ENCODE measurements at places on chromosomes 2 and 18.
A peak's percentile ranks its signal among the peaks of the same experiment; 100 is the strongest.

DNA sequence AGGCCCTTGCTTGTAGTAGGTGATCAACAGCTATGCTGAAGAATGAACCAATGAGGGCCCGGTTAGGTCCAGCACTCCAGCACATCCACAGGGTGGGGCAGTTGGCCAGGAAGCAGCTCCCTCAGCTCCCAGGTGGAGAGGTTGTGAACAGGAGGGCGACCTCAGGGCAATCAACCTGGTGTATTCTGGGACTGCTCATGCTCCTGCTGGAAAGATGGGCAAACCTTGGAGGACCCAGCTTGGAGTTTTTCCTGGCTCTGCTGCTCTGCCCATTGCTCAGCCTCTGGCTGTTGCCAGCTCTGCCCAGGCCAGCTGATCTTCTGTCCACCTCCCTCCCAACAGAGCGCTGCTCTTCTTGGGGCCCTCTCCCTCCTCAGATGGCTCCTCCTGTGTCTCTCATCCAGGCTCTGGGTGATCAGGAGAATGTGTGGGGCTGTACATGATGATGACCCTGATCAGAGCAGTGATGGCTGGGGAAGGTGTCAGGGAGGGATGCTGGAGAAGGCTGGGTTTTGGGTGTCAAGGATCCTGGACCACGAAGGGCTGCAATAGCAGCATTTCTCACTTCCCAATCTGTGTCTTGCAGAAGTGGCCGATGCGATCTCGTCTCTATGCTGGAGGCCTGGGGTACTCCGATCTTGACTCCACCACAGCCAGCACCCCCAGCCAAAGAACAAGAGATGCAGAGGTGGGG, 3.4 kb downstream of the TCF23 start:
- no peak for DNase-seq

- no peak for DNase-seq
These were observed 276.2 kb upstream of the EPHA4 start for GRCh38 chr2:221848286-221848685.

DNA sequence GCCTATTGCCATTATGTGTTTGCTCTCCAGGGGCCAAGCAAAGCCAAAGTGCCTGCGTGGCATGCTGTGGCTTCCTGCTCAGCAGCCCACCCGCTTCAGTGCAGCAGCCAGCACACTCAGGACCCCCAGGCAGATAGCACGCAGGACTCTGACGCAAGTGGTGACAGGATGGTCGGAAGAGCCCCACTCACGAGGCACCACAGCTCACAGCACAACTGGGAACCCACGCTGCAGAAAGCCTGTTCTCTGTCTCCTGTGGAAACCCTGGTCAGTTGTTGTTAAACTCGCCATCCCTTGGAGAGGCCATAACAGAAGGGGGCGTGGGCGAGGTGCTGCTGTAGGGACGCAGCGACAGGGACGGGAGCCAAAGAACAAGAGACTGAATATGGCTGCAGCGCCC, 76.4 kb downstream of the HDAC4 start:
- no peak for DNase-seq

GRCh38 chr2:211631503-211631902, 907.1 kb downstream of the ERBB4 start:
- DNase-seq: no peak

GRCh38 chr2:121123268-121123667, 161.7 kb downstream of the TFCP2L1 start:
- DNase-seq: no peak

DNA sequence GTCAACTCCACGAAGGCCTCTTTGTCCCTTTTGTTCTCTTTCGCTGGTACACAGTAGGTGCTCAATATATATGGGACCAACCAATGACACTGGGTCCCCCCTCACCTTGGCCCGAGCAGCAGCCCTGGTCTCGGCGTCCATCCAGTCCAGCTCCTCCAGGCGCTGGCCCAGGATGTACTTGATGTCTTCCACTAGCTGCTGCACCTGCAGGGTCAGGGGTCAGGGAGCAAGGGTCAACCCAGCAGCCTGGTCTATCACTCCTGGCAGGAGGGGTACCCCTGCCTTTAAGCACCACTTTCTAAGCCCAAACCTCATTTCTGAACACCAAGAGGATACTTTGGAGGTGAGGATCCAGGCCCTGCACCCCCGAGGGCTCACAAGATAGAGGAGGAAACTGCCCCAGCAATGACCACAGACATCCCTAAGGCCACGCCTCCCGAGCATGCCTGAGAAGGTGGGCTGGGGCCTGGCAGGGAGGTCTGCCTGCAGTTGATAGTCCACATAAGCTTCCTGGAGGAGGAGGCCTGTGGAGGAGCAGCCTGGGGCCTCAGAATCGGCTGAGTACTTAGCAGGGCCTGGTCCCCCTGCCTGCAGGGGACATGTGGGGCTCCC, 4.2 kb downstream of the ECEL1 start:
- no peak for DNase-seq

GRCh38 chr2:120036145-120036544, 23.3 kb downstream of the EPB41L5 start:
- no peak for DNase-seq

DNA sequence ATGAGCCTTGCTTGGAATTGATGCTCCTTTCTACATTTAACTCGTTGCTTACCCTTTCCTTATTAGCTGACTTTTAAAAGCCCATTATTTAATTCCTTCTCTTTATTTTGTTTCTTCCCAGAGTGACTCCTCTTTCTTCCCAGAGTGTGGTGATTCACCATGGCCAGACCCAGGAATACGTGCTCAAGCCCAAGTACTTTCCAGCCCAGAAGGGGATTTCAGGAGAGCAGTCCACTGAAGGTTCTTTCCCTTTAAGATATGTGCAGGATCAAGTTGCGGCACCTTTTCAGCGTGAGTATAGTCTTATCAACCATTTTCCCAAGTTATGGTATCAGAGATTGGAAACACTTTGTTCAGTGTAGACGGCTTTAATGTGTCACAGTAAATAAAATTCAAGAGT, 163.7 kb downstream of the LTBP1 start:
- no peak for DNase-seq

DNA sequence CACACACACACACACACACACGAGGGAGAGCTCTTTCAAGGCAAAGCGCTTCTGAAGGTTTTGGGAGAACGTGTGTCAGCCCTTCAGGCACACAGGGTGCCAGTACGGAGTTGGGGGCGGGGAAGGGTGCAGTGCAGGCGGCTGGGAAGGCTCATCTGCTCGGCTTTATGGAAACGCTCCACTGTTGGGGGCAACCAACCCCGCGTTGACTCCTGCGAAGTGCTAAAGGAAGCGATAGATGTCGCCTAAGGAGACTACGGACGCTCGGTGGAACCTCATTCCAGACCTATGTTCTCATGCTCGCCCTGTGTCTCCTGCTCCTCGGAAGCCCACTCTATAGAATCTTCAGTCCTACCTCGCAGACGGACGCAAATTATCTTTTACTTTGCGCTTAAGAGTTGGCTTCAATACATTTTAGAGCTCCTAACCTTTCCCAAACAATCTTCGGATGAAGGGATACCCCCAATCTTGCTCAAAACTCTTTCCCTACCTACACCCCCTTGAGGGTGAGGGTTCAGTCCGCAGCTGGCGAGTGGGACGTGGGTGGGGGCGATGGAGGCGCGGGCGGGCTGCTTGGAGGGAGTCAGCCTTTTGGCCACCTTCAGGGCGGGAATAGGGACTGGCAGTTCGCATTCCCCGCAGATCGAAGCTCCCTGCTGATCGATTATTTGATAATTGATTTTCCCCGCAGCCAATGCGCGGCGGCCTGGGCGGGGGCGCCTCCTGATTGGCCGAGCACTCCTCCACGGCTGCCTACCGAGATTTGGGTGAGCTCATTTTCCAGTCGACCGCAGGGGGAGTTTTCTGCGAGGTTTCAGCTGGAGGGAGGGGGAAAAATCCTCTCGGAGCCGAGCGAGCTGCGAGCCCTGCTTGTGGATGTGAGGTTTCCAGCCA, 1.9 kb upstream of the MEIS1 start:
- DNase-seq: no peak

DNA sequence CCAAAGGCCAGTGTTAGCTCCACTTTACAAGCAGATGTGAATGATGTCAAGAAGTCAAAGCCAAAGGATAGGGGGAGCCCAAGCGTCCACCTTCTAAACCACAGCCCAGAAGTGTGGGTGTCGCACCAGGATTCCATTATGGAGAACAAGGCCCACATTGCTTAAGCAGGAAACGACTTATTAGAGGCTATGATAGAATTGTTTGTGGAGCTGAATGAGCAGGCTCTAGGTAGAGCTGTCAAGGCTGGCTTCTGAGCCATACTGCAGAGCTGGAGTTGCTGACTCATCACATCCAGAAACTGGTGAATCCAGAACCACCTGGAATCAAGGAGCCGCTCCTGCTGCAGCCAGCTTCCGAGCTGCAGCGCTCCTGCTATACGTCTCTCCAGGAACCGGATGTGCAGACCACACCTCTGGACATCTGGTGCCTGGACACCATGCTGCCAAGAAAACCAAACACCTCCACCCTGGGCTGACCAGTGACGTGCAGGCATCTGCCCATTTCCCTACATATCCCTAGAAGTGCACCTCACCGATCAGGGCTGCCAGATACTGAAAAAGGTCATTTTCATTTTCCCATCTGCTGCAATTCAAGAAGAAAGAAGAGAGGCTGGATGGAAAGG, 6.2 kb upstream of the TWIST2 start:
- DNase-seq: no peak

DNA sequence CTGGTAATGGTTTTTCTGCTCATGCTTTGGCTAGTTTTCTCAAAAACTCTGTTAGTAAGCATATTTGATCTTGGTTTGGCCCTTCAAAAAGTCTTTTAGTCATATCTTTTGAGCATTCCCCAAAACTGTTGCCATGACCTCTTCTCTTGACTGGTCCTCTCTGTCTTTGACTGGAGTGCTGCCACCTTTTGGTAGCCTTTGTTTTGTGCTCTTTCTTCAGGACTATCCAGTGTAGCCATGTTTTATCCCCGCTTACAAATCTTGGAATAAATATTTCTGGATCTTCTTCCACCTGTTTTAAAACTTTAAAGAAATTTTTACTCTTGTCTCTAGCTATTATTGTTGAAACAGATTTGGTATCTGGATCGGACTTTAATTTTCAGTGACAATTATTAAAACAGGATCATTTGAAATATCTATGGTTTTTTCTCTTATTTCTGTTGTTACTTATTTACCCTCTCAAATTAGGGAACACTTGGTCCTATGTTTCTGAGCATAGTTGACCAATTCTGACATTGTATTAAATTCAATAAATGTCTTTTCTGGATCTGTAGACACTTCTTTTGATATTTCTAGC, 965 bp upstream of the ELOA2 start:
- DNase-seq: no peak

DNA sequence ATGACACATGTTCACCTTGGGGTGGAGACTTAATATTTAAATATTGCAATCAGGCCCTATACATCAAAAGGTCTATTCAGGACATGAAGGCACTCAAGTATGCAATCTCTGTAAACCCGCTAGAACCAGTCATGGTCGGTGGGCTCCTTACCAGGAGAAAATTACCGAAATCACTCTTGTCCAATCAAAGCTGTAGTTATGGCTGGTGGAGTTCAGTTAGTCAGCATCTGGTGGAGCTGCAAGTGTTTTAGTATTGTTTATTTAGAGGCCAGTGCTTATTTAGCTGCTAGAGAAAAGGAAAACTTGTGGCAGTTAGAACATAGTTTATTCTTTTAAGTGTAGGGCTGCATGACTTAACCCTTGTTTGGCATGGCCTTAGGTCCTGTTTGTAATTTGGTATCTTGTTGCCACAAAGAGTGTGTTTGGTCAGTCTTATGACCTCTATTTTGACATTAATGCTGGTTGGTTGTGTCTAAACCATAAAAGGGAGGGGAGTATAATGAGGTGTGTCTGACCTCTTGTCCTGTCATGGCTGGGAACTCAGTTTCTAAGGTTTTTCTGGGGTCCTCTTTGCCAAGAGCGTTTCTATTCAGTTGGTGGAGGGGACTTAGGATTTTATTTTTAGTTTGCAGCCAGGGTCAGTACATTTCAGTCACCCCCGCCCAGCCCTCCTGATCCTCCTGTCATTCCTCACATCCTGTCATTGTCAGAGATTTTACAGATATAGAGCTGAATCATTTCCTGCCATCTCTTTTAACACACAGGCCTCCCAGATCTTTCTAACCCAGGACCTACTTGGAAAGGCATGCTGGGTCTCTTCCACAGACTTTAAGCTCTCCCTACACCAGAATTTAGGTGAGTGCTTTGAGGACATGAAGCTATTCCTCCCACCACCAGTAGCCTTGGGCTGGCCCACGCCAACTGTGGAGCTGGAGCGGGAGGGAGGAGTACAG, 108.1 kb downstream of the XRCC5 start:
- no peak for DNase-seq

DNA sequence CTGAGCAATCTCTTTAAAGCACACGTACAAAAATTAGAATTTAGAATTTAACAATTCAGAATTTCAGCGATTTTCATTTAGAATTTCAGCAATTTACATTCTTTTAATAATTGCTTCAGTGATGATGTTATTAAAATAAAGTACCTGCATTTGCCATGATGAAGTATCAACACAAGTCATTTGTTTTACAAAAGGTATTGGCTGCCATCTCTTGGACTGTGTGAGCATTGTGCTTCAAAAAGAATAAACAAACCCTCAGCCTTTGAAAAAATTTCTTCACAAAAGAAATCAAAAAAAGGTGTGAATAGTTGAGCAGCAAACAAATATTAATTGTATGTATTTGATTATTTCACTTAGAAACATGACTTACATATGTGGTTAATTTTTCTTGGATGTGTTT, 27.1 kb upstream of the ZC3H15 start:
- no peak for DNase-seq

DNA sequence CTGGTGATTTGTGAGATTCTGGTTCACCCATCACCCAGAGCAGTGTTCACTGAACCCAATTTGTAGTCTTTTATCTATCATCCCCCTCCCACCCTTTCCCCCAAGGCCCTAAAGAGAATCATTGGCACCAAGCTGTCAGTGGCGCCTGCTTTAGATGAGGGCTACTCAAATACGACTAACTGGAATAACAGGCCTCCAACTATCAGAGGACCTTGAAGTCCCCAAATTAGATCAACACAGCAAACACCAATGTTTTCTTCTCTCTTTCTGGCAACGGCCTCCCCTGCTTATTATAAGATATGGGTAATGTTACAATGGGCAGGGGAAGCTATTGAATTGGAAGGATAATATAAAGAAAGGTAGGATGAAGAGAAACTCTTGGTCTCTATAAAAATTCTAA, 232.3 kb downstream of the SCG2 start:
- no peak for DNase-seq

DNA sequence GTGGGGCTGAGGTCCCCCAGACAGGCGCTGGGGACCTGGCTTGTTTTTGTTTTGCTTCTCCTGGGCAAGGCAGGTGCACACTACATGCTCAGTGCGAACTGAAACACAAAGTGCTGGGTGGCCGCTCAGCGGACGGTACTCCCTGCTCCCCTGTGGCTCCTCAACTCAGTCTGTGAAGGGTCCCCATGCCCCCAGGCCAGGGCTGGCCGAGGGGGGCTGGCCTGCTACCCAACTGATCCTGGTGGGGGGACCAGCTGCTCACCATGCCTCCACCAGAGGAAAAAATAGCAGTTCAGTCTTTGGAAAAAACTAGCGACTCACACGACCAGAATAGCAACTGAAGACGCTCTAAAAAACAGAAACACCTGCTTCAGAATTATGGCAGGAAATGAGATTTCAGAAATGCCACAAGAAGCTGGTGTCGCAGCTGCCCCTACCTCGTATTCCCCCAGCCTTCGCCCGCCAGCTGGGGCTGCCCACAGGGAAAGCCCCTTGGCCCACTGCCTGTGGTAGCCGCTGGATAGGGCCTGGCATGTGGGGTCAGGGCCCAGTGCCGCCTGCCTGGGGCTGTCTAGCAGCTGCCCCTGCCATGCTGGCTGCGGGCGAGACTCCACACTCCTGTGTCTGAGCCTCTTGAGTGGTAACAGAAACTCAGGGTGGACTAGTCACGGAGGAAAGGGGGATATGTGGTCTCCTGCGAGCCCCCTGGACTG, 43.7 kb downstream of the MEX3C start:
- peak; percentile 13 for DNase-seq
